ENCODE measurements at places on chromosomes 7 and 10. TPM values are rescaled to one million over a fixed set of nuclear protein-coding genes. Genes with fewer than 3 reads are reported as not detected.
A peak's percentile ranks its signal among the peaks of the same experiment; 100 is the strongest.

DNA sequence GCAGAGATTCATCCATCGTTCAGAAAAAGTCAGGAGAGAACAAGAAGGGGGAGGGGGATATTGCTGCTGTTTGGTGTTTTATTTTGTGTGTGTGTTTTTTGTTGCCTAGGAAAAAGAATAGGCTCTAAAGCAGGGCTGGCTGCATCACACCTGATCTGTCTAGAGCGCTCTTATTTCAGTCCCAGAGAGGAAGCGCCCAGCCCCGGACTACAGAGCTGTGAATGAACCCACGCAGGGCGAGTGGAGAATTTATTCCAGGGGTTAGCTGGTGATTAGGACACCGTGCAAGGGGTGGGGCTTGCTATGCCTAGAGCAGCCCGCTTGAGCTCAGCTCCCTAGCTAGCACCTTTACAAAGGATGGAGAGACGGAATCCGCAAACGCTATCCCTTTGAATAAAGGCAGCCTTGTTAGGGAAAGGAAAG, 621 bp upstream of the FAM13C start:
- DNase-seq: peak; percentile 57

DNA sequence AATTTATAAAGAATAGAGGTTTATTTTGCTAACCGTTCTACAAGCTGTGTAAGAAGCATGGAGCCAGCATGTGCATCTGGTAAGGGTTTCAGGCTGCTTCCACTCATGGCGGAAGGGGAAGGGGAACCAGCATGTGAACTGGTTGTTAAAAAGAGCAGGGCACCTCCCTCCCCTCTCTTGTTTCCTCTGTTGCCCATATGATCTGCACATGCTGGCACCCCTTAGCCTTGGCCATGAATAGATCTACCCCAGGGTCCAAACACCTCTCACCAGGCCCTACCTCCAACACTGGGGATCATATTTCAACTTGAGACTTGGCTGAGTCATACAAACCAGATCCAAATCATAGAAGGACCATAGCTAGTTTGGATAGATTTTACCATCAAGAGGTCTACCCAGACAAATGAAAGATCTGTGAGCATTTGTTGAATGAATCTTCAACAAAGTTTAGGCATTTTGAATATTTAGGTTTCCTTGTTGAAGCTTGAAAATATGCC, 36.0 kb upstream of the NRP1 start:
- DNase-seq: no peak

GRCh38 chr10:101833466-101833865, 10.1 kb downstream of the KCNIP2 start:
- no peak for DNase-seq

- no peak for DNase-seq
These were observed 227.2 kb upstream of the FAM3C start for GRCh38 chr7:121623130-121623872.

DNA sequence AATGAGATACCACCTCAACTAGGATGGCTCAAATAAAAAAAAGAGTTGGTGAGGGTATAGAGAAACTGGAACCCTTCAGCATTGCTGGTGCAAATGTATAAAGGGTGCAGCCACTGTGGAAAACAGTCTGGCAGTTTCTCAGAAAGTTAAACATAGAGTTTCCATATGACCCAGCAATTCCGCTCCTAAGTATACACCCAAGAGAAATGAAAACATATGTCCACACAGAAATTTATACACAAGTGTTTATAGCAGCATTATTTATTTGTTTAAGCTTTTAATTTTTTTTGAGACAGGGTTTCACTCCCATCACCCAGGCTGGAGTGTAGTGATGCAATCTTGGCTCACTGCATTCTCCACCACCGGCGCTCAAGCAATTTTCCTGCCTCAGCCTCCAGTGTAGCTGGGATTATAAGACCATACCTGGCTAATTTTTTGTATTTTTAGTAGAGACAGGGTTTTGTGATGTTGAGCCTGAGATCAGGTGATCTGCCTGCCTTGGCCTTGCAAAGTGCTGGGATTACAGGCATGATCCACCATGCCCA, 118.2 kb upstream of the KIF5B start:
- DNase-seq: no peak

- DNase-seq: no peak
These were observed 452 bp downstream of the ATE1 start for GRCh38 chr10:121927318-121927840.

- no peak for DNase-seq
These were observed 141.2 kb downstream of the LYZL1 start for GRCh38 chr10:29430101-29430500.

DNA sequence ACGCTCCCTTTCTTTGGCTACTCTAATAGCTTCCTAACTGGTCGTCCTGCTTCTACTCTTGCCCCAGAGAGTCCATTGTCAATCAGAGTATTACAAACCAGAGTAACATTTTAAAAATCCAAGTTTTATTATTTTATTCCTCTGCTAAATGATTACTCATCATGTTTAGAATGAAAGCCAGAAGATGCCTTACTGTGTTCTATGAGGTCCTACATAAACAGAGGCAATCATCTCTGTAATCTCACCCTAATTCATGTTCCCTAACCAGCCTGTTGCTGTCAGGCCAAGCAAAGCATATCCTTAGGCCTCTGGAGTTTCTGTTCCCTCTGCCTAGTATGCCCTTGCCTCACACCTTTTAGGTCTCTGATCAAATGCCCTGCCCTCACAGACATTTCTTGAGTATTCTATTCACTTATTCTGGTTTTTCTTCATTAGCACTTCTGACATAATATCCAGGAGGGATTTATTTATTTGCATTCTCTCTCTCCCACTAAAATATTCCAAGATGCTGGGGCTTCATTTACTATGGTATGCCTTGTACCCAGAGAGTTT, 497.5 kb downstream of the PHTF2 start:
- no peak for DNase-seq

- peak; percentile 91 for DNase-seq
These were observed 8.5 kb downstream of the SP8 start for GRCh38 chr7:20778063-20778721.

- DNase-seq: no peak
These were observed 298.5 kb downstream of the NEBL start for GRCh38 chr10:20598590-20598989.

DNA sequence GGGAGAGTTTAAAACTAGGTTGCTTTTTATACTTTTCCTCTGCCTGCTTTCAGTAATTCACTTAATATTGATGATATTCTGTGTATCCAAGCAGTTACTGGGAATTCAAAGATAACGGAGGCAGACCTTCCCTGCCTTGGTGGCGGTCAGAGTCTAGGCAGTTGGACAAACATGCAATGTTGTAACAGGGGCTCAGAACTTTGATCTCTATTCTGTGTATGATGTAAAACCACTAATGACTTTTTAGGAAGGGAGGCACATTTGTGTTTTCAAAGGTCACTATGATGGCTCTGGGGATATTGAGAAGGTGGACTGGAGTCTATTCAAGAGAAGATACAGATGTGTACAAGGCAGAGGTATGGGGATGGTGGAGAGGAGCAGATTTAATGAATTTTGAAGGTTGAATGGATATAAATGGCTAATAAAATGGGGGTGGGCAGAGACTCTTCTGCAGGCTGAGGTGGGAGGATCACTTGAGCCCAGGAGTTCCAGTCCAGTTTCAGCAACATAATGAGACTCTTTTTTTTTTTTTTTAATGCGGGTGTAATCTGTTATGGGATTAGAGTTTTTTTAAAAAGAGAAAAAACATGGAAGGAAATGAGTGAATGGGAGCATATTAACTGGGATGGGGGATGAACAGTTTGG, 5.7 kb upstream of the PON2 start:
- DNase-seq: no peak

DNA sequence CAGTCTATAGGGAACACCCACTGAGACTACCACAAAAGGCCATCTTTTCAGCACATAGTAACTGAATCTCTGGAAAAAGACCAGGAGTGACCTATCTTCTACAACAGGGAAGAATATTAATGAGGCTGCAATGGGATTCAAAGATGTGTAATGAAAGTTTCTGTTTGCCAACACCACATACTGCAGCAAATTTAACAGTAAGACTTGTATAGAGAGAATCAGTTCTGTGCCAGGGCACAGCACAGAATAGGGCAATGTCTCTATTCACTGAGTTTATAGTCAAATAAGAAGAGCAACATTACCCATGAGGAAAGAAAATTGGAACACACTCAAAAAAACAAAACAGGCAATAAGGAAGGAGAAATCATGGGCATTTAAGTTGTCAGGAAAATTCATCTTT, 91.4 kb upstream of the PTN start:
- DNase-seq: no peak

DNA sequence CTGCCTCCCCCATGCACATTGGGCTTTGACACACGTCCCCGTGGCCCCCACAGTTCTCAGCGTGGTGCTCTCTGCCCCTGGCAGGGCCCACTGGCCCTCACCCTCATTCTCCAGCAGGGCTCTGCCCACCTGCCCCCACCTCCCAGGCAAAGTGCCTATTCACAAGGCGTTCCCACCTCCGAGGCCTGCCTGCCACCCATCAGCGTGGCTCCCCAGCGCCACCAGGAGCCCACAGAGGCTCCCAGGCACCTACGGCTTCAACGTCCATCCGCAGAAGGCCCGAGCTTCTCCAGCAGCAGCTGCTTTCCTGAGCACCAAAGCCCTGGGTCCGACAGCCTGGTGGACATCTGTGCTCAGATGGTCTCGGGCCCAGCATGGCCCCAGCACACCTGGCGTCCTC, 211.8 kb upstream of the PPP2R2D start:
- peak; percentile 77 for DNase-seq

GRCh38 chr10:79933961-79934360, 14.9 kb downstream of the SFTPD start:
- no peak for DNase-seq

GRCh38 chr7:10483671-10484070, 490.0 kb upstream of the PHF14 start:
- DNase-seq: no peak

GRCh38 chr7:142383841-142384492, 126.1 kb upstream of the PRSS58 start:
- DNase-seq: no peak

DNA sequence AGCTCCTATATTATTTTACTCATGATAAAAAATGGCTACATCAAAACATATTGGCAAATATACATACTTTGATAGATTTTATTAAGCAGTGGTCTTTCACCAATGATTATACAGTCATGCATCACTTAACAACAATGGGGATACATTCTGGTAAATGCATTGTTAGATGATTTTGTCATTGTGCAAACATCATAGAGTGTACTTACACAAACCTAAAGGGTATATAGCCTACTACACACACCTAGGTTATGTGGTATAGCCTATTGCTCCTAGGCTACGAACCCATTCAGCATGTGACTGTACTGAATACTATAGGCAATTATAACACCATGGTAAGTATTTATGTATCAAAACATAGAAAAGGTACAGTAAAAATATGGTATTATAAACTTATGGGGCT, 98.9 kb upstream of the IL6 start:
- no peak for DNase-seq

- no peak for DNase-seq
These were observed 59.5 kb downstream of the DPYSL4 start for GRCh38 chr10:132246296-132246695.

- DNase-seq: no peak
These were observed 178.2 kb upstream of the SORCS1 start for GRCh38 chr10:107342711-107343110.

- DNase-seq: no peak
These were observed 30.9 kb downstream of the MRPS33 start for GRCh38 chr7:140983802-140984201.

DNA sequence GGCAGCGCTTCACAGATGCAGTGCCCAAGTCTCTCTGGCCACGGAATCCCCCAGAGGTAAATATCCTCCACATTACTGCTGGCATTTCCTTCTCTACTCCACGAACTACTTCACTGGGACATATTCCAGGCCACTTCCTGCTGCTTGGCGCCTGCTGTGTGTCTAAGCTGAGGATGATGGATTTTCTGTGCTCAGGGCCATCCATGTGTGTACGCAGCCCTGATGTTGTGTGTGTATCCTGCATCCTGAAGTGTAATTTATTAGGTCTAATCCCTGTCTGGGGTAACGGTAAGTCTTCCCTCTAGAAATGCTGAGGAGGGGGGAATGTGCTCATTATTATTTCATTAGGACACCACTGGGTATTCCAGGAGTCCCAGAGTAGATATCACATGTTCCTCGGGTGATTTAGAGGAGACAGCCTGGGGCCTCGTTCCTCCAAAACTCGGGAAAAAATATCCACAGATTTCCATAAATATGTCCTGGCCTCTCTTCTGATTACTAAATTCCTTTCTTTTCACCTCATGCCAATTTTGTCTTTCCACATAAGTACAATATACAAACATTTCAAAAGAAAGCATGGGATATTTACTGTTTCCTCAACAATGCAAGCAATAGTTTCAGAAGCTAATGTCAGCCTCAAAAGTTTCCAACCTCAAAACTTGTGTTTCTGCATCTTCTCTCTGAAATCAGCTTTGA, 25.5 kb upstream of the HABP2 start:
- no peak for DNase-seq

DNA sequence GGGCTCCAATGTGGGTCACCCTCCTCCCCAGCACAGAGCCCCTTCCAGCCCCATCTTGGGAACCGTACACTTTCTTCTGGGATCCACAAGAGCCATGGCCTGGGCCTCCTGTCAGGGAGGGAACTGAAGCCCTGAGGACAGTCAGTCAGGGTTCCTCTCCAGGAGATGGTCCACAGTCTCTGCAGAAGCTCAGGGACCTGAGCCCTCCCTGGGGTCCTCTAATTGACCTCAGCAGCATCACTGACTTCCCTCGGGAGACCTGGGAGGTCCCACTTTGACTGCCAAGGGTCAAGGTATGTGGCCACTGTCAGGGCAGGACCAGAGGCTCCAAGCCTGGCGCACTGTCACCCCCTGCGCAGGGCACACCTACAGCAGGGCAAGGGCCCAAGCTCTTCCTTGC, 32.3 kb downstream of the NOD1 start:
- no peak for DNase-seq

DNA sequence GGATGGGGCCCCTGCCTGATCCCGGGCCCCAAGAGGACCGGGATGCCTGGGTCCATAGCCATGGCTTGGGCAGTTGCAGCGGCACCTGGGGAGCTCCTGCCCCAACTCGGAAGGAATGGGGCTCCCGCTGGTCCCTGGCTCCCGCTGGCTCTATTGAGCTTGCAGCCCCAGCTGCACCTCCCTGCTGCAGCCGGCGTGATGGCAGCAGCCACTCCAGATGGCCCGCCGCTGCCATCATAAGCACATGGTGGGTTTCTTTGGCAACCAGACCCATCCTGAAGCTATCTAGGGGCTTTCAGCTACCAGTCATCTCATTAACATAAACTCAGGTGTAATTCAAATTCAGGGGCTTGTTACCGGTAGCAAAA, 11.1 kb upstream of the DNMBP start:
- DNase-seq: peak; percentile 47

GRCh38 chr10:86872757-86873156, 84.7 kb downstream of the MMRN2 start:
- no peak for DNase-seq

AASS gene
- 28.0 TPM for total RNA-seq

CRCP gene
- total RNA-seq: 30.5 TPM

JCAD gene
- total RNA-seq: 3.9 TPM

STEAP4 gene
- under 0.01 TPM for total RNA-seq

MBL2 gene
- not detected for total RNA-seq

NKX6-2 gene
- total RNA-seq: 0.26 TPM

SPACDR gene
- 1.1 TPM for total RNA-seq

STRIP2 gene
- 5.1 TPM for total RNA-seq

TFPI2 gene
- 4.8 TPM for total RNA-seq

PDE6C gene
- total RNA-seq: not detected

TSC22D4 gene
- 35.8 TPM for total RNA-seq

BLNK gene
- total RNA-seq: not detected

Data from H7 (cell line).